IPS-NIHi11 (cell line): ENCODE measurements at places on chromosomes 3 and 15.

- no peak for DNase-seq
Measured at GRCh38 chr3:171387062-171387461, 73.1 kb downstream of the TNIK start.

DNA sequence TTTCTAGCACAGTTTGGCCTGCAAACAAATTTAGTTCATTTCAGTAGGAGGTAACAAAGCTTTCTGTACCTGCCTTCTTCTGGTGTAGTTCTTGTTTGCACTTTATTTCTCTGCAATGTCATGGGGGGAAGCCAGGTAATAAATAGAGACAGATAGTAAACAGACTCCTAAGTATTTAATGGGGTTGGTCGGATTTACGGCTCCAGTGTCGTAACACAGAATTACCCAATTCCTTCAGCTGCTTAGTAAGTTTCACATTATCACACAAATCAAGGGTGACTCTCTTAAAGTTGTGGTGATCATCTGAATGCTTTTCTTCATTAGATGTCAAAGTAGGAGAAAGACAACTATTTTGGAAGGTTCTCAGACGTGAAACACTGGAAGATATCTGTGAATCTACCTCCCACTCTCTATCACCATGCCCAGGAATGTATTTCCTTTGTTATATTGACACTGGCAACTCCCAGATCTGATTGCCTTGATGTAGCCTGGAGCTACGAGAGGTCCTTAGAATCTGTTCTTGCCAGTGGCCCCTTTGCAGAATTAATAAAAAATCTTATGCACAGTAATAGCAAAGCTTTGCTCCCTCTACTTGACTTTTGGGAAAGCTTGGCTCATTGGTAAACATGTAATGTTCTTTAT lies 25.0 kb upstream of the TMC3 start:
- no peak for DNase-seq

GRCh38 chr15:76972389-76973361 lies 22.3 kb upstream of the PSTPIP1 start:
- no peak for DNase-seq

DNA sequence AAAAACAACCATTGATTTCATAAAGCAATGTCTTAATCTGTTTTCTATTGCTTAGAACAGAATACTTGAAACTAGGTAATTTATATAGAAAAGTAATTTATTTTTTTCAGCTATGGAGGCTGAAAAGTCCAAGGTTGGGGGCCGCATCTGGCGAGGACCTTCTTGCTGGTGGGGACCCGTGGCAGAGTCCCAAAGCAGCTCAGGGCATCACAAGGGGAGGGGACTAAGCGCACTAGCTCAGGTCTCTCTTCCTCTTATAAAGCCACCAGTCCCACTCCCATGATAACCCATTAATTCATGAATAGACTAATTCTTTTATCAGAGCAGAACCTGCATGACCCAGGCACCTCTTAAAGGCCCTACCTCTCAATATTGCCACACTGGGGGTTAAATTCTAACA lies 87.2 kb upstream of the KLF13 start:
- DNase-seq: no peak
